ENCODE measurements at places on chromosomes 2 and 18. TPM values are rescaled to one million over a fixed set of nuclear protein-coding genes. Genes with fewer than 3 reads are reported as not detected.

DNA sequence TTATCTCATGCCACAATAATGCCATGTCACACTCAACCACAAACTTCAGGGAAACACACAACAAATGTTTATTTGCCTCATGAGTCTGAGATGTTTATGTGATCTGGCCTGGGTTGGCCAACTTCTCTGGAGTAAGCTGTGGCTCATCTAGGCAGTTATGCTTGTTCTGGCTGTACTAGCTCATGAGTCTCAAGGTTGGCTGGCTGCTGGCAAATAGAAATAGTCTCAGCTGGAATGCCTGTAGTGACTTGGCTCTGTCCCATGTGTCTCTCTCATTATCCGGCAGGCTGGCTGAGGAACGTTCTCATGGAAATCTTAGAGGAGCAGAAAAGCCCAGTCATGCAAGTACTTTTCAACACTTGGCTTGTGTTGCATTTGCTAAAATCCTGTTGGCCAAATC lies 234.9 kb upstream of the CDH2 start:
- DNase-seq = peak; percentile 74

GRCh38 chr2:218218268-218219185 lies 1.5 kb downstream of the ARPC2 start:
- no peak for DNase-seq

The ABCG5 gene
- total RNA-seq = not detected

The SLC66A3 gene
- 9.7 TPM for total RNA-seq

DNA sequence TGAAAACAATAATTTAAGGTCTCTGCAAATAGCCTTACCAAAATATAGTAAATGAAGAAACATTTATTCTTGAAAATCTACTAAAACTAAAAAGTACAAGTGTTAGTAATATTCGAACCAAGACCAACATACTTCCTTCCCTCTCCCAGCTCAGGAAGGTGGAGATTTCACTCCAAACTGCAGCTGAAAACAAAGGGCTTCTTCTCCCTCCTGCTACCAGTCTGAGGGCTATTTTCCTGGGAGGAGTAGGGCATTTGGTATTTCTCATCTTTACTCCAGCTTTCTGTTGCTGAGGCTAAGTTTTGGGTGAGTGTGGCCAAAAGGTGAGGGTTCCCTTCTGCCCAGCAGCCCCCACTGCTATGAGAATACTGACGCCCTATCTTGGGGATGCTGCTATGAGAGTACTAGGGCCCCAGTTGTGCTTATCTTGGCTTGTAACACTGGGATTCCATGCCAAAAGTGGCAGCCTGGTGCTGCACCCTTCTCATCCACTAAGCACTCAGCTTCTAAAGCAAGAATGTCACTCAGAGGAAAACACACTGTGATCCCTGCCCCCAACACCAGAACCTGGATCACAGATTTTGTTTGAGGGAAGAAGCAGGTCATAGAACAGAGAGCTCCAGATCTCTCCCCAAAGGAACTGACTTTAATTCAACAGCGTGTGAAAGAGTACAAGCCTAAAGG lies 130.7 kb upstream of the KLF7 start:
- no peak for DNase-seq

- no peak for DNase-seq
Measured at GRCh38 chr18:4748975-4749374, 293.9 kb upstream of the DLGAP1 start.

DNA sequence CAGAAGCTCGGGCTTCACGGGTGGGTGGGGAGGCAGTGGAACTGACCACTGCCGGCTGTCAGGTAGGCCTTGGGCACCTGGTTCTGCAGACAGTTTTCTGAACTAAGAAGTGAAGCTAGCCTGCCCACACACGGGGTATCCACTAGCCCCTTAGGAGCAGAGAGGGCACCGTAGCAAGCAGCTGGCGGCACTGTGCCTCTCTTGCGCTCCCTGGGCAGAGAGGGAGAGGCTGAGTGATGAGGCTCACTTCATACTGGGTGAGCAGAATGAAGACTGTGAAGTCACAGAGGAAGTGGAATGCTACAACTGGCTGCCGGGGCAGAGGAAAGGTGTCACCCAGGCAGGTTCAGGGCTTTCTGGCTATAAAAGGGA lies 753 bp downstream of the ITPRIPL1 start:
- no peak for DNase-seq

DNA sequence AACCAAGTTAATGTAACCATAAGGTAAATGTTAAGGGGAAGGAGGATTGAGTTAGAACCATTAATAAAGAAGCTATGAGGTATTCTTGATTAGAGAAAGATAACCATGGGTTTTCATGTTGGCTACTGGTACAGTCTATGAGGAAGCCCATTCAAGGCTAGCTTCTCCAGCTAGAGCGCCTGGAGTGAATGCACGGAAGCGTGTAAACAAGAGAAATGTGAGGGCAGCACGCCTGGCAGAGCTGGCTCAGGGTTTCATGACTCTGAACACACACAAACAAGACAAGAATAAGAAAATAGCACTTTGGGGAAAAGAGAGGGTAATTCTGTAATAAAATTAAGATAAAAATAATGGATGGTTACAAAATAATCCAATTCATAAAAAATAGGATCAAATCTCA lies 255.3 kb downstream of the PDE11A start:
- no peak for DNase-seq

GRCh38 chr2:32952761-32953476 lies 6.2 kb downstream of the LTBP1 start:
- DNase-seq = no peak

DNA sequence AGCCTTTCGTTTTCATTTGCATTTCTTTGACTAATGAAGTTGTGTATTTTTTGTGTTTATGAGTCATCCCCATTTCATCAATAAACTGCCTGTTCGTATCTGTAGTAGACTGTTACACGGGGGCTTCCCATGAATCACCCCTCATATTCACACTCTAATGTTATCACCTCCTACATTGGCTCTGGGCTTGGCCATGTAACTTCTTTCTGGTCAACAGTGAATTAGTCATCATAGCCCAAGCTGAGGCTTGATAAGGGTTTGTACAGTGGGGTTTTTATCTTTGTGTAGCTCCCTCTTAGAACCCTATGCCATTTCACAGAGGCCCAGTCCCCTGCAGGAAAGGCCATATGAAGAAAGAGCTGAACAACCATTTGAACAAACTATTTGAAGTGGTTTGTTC lies 151.0 kb downstream of the CCBE1 start:
- DNase-seq = no peak

The PDK1 gene
- 46.2 TPM for total RNA-seq

DNA sequence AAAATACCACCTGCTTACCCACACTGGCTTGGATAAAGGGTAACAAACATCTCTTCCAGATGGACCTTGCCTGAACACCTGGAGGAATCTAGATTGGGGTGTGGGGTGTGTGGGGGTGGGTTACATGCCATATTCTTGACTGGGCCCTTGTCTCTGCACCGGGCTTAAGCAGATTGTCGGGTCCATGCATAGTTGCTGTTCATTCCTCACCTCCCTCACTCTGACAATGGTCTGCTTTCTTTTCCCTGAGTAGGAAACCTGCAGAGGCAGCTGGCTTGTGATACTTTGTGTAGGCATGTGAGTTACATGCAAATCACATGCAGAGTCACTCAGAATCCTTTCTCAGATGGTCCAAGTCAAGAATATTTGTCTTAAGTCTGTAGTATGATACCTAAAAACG lies 112.8 kb upstream of the GLS start:
- no peak for DNase-seq

DNA sequence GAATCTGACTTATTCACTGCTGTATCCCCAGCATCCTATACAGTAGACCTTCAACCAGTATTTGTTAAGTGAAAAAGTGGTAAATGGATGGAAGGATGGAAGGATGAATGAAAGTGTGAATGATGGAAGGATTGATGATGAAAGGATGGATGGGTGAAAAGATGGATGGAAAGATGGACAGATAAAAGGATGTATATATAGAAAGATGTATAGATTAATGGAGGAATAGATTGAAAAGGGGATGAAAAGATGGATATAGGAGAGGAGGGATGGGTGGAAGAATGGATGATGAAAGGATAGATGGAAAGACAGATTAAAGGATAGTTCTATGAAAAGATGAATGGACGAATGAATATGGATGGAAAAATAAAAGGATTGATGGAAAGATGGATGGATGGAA lies 50.0 kb downstream of the PSD4 start:
- no peak for DNase-seq

The VIL1 gene
- not detected for total RNA-seq

The RGPD4 gene
- 0.19 TPM for total RNA-seq

DNA sequence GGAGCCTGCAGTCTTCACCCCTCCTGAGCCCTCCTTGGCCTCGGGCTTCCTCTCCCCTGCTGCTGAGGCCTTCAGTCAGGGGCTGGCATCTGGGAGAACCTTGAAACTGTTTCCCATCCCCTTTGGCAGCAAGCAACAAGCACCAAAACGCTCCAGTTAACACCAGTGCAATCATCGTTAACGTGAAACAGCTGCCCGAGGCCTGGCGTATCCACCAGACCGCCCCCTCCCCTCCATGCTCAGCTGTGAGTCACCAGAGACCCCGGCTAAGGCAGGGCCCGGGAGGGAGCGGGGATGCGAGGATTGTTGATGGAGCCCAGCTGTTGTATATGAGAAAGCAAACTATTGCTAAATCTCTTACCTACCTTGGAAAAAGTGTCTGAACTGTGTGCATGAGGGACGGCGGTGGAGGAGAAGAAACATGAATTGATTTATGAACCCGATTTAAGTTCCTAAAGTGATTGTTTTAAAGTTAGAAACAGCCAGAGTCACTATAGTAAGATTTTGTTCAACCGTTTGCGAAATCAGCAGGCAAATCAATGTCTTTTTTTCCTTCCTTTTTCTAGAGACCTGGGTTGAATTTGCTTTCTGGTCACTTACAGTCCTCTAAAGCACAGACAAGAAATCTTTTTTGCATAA lies 5.2 kb downstream of the ZFP36L2 start:
- DNase-seq = peak; percentile 78

Data from cardiac septum (tissue), 1 donor.